ENCODE measurements at places on chromosomes 7 and 10.

- H3K36me3 ChIP-seq = no peaks in the 10 kb centered on the region
- H3K4me3 ChIP-seq = no peak overlapping the region
- H3K4me1 ChIP-seq = no peaks in the 10 kb centered on the region
- no peak overlapping the region for H3K27ac ChIP-seq
Measured at GRCh38 chr7:138565451-138566114, 105.5 kb downstream of the TRIM24 start.

- peak overlapping the region; percentile 95 for H3K27ac ChIP-seq
- H3K4me1 ChIP-seq = peaks cover 22% of the 10 kb centered on the region
- no peaks in the 10 kb centered on the region for H3K27me3 ChIP-seq
- no peak for DNase-seq
- no peaks in the 10 kb centered on the region for H3K36me3 ChIP-seq
Measured at GRCh38 chr10:110209926-110210673, 2.7 kb downstream of the MXI1 start.

- H3K36me3 ChIP-seq = no peaks in the 10 kb centered on the region
- no peak overlapping the region for H3K27ac ChIP-seq
- no peaks in the 10 kb centered on the region for H3K4me1 ChIP-seq
- no peak overlapping the region for H3K4me3 ChIP-seq
- DNase-seq = no peak
- H3K27me3 ChIP-seq = no peaks in the 10 kb centered on the region
Measured at GRCh38 chr10:78504181-78504580, 470.5 kb downstream of the RPS24 start.

DNA sequence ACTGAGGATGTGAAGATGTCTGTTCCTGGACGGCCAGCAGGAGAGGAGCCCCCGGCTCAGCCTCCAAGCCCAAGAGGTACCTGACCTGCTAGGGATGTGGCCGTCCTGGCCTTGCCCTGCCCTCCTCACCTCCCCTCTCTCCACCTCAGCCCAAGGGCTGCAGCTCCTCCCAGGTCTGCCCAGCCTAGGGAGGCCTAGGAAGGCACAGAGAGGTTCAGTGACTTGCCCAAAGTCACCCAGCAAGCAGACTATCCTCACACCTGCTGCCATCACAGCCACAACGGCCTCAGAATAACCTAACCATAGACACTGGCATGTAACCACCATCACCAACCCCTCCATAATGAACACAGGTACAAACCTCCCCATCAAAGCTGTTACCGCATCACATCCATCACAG is 38.7 kb upstream of the LRRC18 start:
- H3K4me3 ChIP-seq = no peak overlapping the region
- H3K27ac ChIP-seq = no peak overlapping the region
- no peak for DNase-seq
- H3K27me3 ChIP-seq = no peaks in the 10 kb centered on the region

- no peak overlapping the region for H3K4me3 ChIP-seq
- H3K36me3 ChIP-seq = no peaks in the 10 kb centered on the region
- no peaks in the 10 kb centered on the region for H3K4me1 ChIP-seq
Measured at GRCh38 chr10:97788552-97789442, 17.0 kb upstream of the SFRP5 start.

DNA sequence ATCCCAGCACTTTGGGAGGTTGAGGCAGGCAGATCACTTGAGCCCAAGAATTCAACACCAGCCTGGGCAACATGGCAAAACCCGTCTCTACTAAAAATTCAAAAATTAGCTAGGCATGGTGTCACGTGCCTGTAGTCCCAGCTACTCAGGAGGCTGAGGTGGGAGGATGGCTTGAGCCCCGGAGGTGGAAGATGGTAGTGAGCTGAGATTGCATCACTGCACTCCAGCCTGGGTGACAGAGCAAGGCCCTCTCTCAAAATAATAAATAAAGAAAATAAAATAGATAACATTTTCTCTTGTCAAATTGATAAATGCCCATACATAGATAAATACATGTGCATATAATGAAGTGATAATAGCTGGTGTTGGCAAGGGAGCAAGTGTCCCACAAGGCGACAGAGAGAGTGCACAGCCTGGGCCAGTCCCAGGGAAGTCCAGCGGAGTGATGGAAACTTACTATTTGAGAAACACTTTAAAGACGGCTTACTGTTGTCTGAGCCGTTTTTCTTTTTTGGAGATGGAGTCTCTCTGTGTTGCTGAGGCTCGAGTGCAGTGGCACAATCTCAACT is 33.4 kb upstream of the DLG5 start:
- H3K4me1 ChIP-seq = no peaks in the 10 kb centered on the region
- DNase-seq = no peak
- no peak overlapping the region for H3K4me3 ChIP-seq
- H3K36me3 ChIP-seq = no peaks in the 10 kb centered on the region

GRCh38 chr10:92573091-92573797 is 649 bp downstream of the IDE start:
- H3K27ac ChIP-seq = peak overlapping the region; percentile 85
- peak overlapping the region; percentile 98 for H3K4me3 ChIP-seq
- H3K4me1 ChIP-seq = peaks cover 3% of the 10 kb centered on the region
- peak; percentile 41 for DNase-seq

DNA sequence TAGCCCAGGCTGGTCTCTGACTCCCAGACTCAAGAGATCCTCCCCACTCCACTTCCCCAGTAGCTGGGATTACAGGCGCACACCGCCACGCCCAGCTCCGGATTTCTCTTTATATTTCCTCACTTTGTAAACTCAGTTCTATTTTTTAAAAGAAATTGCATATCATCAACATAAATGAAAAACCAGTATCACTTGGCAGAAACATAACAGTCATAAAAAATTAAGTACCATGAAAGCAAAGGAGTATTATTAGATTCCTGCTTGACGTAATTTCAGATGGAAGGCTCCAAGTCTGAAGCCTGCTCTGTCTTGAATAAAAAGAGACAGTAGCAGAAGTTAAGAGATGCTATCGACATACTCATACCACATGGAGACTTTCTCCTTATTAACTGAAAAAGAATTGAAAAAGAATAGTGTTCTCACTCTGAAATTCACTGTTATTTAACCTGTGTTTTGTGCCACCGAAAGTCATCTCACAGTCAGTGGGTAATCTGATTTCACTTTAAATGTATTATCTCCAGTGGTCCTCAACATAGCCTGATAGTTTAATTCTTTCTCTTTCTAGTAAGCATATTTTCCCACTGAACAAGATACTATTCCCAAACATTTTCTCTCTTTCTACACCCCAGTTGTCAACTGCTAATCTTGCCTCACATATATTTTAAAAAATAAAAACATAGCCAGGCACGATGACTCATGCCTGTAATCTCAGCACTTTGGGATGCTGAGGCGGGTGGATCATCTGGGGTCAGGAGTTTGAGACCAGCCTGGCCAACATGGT is 40.3 kb upstream of the ADRB1 start:
- H3K36me3 ChIP-seq = no peaks in the 10 kb centered on the region
- H3K27ac ChIP-seq = no peak overlapping the region
- DNase-seq = no peak
- H3K27me3 ChIP-seq = no peaks in the 10 kb centered on the region
- no peak overlapping the region for H3K4me3 ChIP-seq

DNA sequence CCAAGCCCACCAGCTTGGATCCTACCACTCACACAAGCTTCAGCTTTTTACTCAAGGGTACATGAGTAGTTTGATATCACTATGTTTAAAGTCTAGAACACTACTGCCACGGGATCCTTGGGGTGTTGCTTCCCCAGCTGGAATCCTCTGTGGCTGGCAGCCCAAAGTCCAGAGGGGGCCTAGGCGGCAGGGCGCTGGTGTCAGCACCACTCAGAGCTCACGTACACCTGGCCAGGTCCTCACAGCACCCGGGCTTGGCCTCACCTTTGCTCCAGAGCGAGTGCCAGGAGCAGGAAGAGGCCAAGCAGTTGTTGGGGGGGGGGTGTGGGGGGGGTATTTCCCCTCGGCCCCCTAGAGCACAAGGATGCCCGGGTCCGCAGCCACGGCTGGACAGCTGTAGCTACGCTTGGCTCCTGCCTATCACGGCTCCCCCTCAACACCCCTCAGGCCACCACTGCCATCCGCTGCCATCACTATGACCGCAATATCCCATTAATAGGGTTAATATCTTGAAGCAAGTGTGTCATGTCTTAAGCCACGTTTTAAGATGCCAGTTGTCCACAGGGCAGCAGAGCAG is 17.0 kb downstream of the ZDHHC6 start:
- no peak for DNase-seq
- no peaks in the 10 kb centered on the region for H3K4me1 ChIP-seq
- H3K27me3 ChIP-seq = no peaks in the 10 kb centered on the region

DNA sequence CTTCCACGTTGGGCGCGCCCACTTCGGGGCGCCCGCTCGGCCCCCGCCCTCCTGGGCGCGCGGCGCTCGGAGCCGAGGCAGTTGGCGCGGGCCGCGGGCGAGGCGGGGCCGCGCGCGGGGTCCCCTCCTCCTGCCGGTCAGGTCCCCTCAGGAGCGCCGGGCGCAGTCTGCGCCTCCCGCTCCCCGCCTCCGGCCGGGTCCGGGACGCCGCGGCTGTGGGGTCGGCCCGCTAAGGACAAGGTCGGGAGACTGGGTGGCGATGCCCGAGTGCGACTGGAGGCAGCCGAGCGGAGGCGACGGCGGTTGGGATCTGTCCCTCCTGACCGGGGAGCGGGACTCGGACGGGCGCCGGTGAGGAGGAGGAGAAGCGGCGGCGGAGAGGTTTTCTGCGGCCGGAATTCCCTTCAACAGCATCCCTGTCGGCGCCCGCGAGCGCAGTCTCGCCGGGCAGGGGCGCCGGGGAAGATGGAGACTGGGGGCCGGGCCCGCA is at the start of gene ATRNL1:
Gene ATRNL1, plus strand, starts transcription at position 80 of the 490 bp plus-strand sequence. Its CDS starts 386 bp downstream, at position 466.
- H3K4me3 ChIP-seq = peak within 1 kb of the TSS; percentile 66
- H3K36me3 ChIP-seq = no peaks in the 10 kb centered on the region

DNA sequence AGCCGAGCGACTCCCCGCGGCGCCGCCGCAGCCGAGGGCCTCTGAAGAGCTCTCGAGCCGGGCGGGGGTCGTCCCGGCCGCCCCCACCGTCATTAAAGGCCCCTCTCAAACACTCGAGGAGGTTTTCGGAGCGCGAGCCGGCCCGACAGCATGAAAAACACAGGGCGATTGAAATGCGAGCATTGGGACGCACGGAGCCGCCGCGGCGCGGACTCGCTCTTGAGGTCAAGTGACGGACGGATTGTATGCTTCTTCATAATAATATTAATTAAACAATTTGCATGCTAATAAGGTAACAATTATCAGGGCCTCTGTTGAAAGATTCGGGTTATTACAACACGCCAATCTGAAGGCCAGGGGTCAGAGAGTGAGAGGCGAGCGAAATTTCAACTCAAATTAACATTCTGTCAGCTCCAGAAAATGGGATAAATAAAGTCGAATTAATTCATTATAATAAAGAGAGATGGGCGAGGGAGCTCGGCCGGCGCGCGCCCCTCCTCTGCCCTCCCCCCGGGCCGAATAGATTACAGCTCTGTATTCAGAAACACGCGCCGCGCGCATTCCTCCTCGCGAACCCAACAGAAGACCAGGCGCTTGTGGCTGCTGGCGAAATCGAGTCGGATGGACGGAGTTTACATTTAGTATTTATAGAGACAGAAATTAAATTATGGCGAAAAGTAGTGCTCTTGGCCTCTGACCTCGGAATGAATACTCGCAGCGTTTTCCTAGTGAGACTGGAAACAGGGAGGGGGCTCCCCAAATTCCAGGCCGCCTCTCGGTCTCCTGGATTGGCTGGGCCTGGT is 2.1 kb upstream of the UNCX start:
- H3K4me1 ChIP-seq = no peaks in the 10 kb centered on the region
- no peak for DNase-seq
- no peak overlapping the region for H3K4me3 ChIP-seq
- no peaks in the 10 kb centered on the region for H3K36me3 ChIP-seq
- H3K27me3 ChIP-seq = no peaks in the 10 kb centered on the region
- H3K27ac ChIP-seq = no peak overlapping the region

DNA sequence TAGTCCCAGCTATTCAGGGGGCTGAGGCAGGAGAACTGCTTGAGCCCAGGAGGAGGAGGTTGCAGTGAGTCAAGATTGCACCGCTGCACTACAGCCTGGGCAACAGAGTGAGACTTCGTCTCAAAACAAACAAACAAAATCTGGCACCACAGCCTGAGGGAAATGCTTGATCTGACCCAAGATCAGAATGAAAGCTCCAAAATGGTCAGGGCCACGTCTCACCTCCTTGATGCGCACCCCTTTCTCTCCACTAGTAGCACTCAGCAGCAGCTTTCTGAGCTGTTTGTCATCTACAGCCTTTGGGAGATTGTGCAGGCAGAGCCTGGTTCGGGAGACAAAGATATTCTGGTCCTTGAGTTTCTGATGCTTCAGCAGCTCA is 22.7 kb downstream of the RBM28 start:
- H3K36me3 ChIP-seq = no peaks in the 10 kb centered on the region
- H3K27me3 ChIP-seq = no peaks in the 10 kb centered on the region
- no peak overlapping the region for H3K27ac ChIP-seq
- no peaks in the 10 kb centered on the region for H3K4me1 ChIP-seq
- no peak for DNase-seq

GRCh38 chr7:89839329-89839728 is 314.9 kb upstream of the STEAP1 start:
- no peaks in the 10 kb centered on the region for H3K36me3 ChIP-seq
- no peaks in the 10 kb centered on the region for H3K27me3 ChIP-seq
- H3K4me3 ChIP-seq = no peak overlapping the region
- H3K4me1 ChIP-seq = no peaks in the 10 kb centered on the region
- DNase-seq = no peak

- no peaks in the 10 kb centered on the region for H3K27me3 ChIP-seq
- peak overlapping the region; percentile 10 for H3K4me3 ChIP-seq
- H3K4me1 ChIP-seq = no peaks in the 10 kb centered on the region
Measured at GRCh38 chr7:157576415-157576814, 239.6 kb downstream of the DNAJB6 start.

DNA sequence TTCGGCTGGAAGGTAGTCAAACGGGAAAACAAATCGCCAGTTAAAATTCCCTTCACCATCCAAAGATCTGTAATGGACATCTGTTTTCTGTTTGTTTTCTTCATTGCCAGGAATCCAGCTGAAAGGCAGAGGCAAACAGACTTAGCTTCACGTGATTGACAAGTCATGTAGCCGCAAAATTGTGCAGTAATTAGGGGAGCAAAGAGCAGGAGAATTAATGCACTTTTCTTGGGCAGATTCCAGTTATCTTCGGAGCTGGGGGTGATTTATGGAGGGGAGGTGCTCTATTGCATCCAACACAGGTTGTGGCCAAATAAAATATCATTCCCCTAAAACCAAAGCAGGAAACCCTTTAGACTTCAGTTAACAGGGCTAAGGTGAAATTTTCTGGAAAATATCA is 162.2 kb downstream of the MYOF start:
- no peaks in the 10 kb centered on the region for H3K27me3 ChIP-seq
- no peak overlapping the region for H3K27ac ChIP-seq
- DNase-seq = no peak

- no peak for DNase-seq
- H3K4me1 ChIP-seq = peaks cover 28% of the 10 kb centered on the region
- H3K36me3 ChIP-seq = no peaks in the 10 kb centered on the region
- no peak overlapping the region for H3K27ac ChIP-seq
- no peaks in the 10 kb centered on the region for H3K27me3 ChIP-seq
- no peak overlapping the region for H3K4me3 ChIP-seq
Measured at GRCh38 chr10:628386-629045, 61.0 kb downstream of the DIP2C start.

GRCh38 chr7:109003742-109004141 is 434.1 kb downstream of the DNAJB9 start:
- H3K4me3 ChIP-seq = no peak overlapping the region
- no peak for DNase-seq
- H3K36me3 ChIP-seq = no peaks in the 10 kb centered on the region

GRCh38 chr10:43676901-43677300 is 28.2 kb upstream of the ZNF32 start:
- H3K4me3 ChIP-seq = no peak overlapping the region
- DNase-seq = no peak
- no peaks in the 10 kb centered on the region for H3K4me1 ChIP-seq
- no peaks in the 10 kb centered on the region for H3K27me3 ChIP-seq

Measured in testis (tissue), 5 donors.